ENCODE measurements at places on chromosomes 13 and 19. TPM values are rescaled to one million over a fixed set of nuclear protein-coding genes. Genes with fewer than 3 reads are reported as not detected.

The NCLN gene
- total RNA-seq, result 10.5 TPM

The PPM1N gene
- 0.53 TPM for total RNA-seq

The PSMC4 gene
- total RNA-seq, result 45.2 TPM

The ZNF284 gene
- total RNA-seq, result 5.7 TPM

- no peak for DNase-seq
These were observed 9.4 kb upstream of the CACNG6 start for GRCh38 chr19:53982001-53982451.

GRCh38 chr19:6491802-6492592 lies 10.1 kb downstream of the TUBB4A start:
- DNase-seq, result no peak

- DNase-seq, result no peak
These were observed 26.9 kb downstream of the SMARCA4 start for GRCh38 chr19:10987571-10988297.

GRCh38 chr13:101596803-101597202 lies 144.3 kb downstream of the ITGBL1 start:
- DNase-seq, result no peak

GRCh38 chr13:71751073-71751472 lies 115.9 kb downstream of the DACH1 start:
- DNase-seq, result no peak

DNA sequence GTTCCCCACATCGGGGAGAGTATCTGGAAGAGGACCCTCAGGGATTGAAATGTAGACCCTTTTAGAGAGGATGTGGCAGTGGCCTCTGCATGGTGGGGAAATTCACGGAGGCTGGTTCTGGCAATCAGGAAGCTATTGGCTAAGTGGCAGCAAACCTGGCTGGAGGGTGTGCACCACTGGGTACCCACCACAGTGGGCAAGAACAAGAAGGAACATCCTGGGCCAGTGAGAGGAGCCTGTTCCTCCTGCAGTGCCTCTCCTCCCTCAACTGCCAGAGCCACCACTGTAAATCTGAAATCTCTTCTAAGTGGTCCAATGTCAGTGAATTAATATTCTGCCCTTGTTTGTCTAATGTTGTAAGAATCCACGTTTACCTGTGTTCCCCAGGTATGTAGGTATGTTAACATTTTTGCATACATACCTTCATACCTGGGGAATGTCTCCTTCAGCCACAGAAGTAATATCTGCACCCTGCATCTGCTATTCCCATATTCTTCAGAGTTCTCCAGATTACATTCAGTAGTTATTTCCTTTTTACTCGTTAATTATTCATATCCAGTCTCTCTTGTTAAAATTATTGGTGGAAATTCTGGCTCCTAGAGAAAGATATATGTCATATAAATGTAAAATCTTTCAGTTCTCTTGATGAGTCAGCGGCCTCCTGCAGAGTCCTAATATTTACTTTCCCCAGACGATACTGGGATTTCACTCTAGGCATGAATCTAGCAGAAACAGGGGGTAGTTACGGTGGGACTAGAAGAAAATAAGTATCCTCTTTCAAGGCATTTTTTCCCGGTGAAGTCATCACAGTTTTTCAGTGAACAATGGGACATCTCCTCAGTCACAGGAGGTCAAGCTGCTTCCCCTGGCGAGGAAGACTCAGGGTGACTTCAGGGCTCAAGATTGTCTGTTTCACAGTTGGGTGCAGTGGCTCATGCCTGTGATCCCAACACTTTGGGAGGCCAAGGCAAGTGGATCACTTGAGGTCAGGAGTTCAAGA lies 148.3 kb downstream of the MYO16 start:
- no peak for DNase-seq

GRCh38 chr13:102608974-102609373 lies 12.2 kb downstream of the TPP2 start:
- no peak for DNase-seq

DNA sequence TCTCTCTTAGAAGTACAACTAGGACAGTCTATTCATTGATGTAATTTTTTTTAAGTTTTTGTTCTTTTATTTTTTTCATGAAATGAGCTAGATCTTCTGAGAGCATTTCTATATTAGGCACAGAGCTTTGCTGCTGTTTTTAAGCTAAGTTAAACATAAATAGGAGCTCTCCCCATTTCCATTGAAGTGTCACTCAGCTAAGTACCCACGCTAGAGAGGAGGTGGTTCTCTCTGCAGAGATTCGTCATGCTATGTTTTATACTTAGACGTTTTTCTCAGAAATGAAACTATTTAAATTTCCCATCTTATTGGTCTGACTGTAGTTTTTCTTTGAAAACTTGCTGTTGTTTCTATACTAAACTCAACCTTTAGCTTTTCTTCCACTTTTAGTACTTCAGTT lies 271.5 kb downstream of the PCDH9 start:
- DNase-seq, result no peak

DNA sequence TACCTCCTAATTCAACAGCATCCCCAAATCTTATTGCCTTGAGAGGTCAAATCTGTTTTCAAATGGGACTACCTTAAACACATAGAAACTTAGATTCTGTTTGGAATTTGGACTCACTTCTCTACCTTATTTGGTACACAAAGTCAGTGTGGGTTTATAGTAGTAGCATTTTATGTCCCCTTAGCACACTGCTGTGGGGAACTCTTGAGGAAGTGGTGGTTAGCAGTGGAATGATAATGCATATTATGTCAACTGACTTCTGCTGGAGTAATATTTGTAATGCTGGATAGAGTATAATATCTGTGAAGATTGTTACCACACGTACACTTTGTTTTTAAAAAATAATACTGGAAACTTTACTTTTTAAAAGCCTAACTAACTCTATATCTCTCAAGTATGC lies 386.3 kb downstream of the NDFIP2 start:
- DNase-seq, result no peak

DNA sequence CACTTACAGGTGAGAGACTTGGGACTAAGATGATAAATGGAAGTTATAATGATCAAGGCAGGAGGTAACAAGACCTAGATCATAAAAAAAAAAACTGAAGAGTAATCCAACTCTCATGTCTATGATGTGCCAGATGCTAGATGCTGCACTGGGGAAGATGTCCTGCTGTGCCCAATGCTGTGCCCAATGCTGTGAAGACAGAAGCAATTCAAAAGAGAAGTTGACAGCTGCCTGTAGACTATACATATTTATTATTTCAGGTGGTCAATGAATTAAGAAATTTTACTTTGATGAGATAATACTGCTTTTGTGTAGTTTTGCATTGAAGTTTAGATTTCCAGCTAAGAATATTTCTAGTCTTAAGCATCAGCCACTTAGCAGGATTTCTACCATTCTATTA lies 21.5 kb downstream of the VWA8 start:
- no peak for DNase-seq

DNA sequence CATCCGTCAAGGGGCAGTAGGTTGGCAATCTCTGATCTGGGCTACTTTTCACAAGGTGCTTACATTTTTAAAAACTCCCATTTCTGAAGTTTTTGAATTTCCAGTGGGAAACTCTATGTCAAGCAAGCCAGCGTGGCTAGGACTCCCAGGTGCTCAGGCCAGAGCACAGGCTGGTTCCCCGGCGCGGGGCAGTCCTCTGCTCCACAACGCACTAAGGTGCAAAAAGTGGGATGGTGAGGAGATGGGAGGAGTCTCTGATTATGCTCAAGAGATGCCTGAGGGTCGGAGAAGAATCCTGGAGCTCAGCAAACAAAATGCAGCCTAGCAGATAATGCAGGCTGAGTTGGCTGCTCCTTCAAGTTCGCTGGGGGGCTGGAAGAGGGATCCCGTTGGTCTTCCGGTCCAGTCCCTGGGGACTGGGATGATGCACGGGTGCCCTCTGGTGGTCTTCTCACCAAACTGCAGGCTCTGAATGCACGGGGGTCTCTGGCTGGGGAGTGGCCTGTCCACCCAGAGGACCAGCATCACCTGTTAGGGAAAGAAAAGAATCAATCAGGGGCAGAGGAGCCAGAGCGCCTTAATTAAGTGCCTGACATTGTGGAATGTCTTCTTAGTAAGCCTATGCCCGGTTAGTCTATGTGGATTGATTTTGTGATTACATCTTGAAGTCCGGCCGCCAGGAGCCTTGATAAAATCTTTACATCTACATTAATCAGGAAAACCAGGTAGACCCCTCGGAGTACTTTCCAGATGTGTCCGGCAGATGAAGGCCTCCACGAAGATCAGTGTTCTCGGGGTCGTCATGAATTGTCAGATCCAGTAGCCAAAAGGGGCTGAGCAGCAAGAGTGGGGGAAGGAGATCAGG lies 244.4 kb upstream of the MAB21L1 start:
- no peak for DNase-seq

Data from urinary bladder (tissue), 4 donors.